ENCODE measurements at places on chromosomes 1 and 21.

- DNase-seq, result no peak
Observed at GRCh38 chr1:225435487-225435886, 7.6 kb upstream of the LBR start.

DNA sequence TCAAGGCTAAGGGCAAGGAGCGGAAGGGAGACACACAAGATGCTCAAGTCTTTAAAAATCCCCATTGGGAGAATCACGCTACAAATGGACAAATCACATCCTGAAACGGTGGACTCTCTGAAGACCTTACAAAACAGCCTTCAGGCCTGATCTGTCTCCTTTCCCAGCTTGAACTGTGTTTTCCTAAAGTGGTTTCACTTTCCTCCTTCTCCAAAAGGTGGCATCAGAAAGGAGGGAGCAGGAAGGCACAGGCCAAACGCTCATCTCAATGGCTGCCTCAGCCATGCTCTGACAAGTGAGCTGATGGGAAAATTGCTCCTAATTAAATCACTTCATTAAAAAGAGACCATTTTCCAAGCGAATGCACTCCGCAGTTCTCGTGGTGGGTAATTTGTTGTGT, 47.7 kb downstream of the UTP25 start:
- DNase-seq, result no peak

DNA sequence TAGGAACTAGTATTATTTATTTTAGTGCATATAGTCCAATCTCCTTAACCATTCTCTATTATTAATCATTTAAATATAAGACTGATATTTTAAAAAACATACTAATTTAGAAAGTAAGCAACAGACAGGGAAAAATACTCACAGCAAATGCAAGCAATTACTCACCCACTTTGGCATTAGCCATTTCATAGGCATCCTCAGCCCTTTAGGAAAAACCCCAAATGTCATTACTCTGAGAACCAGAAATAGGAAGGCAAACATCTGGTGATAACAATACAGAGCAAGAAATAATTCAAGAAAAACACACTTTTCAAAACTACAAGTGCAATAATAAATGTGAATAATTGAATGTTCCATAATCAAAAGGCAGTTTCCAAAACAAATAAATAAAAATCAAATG, 545.1 kb downstream of the PLPP3 start:
- no peak for DNase-seq

DNA sequence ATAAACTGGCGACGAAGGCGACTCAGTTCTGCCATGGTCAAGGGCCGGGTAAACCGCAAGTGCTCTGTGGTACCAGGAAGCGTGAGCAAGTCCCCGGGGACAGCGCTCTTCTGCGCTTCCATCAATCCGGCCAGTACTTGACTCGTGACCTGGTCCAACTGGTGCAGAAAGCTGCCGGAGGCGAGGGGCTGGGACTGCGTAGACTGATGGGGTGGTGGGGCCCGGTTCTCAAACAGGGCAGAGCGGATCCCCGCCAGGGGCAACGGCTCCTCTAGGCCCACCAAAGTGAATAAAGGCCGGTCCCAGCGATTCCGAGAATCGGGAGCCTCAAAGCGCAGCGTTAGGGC, 852 bp downstream of the KTI12 start:
- DNase-seq, result no peak

GRCh38 chr1:226708342-226708780, 30.7 kb downstream of the ITPKB start:
- DNase-seq, result no peak

DNA sequence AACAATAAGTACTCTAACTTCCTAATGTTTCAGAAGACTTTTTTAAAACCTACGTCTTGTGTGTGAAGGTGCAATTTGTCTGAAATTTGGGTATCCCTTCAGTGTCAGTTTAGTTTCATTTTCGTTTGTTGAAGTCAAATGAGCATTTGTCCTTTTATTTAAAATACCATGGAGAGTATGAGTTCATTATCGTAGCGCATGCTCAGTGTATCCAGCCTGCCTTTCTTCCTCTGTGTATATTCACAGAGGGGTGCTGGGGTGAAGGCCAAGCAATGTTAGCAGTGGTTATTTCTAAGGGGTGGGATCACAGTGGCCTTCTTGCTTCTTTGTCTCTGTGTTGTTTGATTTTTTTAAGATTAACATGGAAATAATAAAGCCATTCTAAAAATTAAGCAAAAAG, 43.2 kb downstream of the CNN3 start:
- no peak for DNase-seq

- no peak for DNase-seq
Observed at GRCh38 chr1:7726623-7727022, 44.5 kb upstream of the VAMP3 start.

DNA sequence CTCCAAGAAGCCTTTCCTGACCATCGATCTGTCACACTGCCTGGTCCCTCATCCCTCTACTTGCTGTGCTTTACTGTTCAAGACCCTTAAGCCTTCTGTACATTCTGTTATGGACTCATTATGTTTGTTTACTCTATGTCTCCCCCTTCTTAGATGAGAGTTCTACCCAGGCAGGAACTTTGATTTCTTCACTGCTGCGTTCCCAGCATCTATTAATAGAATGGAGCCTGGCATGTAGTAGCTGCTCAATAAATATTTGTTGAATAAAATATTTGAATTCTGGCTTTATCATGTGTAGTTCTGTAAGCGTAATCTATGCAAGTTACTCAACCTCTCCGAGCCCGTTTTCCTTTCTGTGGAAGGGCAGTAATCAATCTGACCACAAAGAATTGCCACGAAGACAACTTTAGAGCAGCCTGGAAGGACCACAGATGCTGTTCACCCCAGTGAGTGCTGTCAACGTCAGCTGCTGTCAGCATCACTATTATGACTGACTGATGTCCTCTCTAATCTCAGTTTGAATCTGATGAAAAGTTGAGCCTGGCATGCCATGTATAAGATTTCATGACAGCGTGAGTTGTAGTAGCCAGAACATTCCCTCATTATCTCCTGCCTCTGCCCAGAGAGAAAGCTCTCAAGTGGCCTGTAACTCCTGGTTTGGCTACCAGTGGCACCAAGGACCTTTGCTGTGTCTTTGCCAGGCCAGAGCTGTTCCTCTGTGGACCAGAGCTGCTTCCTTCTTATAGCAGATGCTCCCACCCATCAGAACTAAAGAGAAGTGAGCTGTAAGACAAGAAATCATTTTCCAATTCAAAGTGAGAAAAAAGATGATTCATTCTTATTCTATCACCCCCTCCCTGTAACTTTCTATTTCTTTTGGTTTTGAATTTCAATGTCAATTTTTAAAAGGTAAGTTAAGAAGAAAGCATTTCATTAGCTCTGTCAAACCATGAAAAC, 94.5 kb downstream of the PRDM2 start:
- no peak for DNase-seq

- DNase-seq, result no peak
Observed at GRCh38 chr1:208420696-208421095, 176.5 kb upstream of the PLXNA2 start.

DNA sequence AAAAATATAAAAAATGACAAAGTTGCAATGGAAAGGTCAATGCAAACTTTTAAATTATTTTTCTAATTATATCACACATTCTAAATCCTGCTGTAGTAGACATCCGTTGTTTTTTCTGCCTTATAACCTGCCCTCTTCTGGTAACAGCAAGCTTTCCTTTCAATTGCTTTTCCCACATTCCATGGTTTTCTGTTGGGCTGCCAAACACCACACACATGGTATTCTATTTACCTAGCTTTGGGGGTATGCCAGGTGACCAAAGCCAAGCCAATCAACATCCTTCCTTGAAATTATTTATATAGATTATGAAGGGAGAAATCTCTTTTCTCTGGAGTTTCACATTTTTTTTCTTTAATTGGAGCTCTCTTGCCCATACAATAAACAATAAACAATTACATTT, 3.4 kb upstream of the LAMC1 start:
- DNase-seq, result no peak

Data from stimulated activated CD4-positive, alpha-beta T cell treated with anti-CD3 and anti-CD28 coated beads, Interleukin-1b, Interleukin-23, amount 100 ng/mL, for 1 hour (primary cell).